ENCODE measurements at places on chromosomes 3 and 15.
A peak's percentile ranks its signal among the peaks of the same experiment; 100 is the strongest.

GRCh38 chr3:186529201-186529999 lies 14.8 kb downstream of the CRYGS start:
- DNase-seq = no peak

- no peak for DNase-seq
Observed at GRCh38 chr3:108018552-108018951, 72.3 kb downstream of the CD47 start.

GRCh38 chr3:100913870-100914648 lies 79.2 kb downstream of the ABI3BP start:
- no peak for DNase-seq

- DNase-seq = no peak
Observed at GRCh38 chr3:14857506-14857905, 38.7 kb downstream of the FGD5 start.

- DNase-seq = no peak
Observed at GRCh38 chr3:87949879-87950208, 109.0 kb downstream of the CGGBP1 start.

DNA sequence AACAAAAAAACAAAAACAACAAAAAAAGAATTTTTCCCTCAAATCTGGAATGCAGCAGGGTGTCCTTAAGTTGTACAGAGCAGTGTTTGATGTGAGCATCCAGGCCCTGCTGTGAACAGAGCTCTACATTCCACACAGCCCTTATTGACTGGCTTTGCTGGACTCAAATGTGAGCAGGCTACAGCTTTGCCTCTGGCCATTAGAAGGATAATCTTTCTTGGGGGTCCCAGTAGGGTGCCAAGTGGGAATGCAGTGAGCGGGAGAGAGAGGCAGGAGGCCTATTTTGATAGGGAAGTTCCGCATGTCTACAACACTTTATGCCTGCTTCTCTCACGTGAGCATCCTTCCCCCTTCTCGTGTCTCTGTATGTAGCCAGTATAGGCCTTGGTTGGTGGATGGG lies 34.4 kb upstream of the TPRG1 start:
- no peak for DNase-seq

GRCh38 chr3:168990621-168991020 lies 672.9 kb downstream of the MECOM start:
- DNase-seq = no peak

DNA sequence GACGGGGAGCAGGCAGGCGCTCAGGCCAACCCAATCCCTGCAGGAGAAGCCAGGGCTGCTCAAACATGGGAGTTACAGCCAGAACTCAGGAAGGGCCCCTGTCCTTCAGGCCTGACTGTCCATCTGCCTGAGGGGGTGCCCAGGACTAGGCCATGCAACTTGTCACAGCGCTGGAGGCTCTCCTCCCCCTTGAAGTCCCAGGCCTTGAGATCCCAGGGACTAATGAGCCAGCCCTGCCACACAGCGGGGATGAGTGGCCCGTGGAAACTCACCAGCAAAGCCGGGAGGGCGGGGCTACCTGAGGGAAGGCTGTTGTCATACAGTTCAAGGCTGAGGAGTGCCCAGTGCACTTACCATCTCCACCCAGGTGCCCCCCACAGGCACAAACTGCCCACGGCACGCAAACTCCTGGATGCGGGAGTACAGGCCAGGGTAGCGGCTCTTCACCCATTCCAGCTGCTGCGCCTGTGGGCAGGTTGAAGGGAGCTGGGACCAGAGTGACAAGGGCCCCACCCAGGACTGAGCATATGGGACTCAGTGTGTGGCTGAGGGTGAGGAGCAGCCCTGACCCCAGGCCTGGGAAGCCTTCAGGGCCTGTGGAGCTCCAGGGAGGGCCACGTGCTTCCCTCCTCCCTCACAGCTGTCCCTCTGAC lies 6.3 kb downstream of the MAN2C1 start:
- no peak for DNase-seq

- DNase-seq = no peak
Observed at GRCh38 chr15:85527895-85528294, 147.5 kb downstream of the AKAP13 start.

DNA sequence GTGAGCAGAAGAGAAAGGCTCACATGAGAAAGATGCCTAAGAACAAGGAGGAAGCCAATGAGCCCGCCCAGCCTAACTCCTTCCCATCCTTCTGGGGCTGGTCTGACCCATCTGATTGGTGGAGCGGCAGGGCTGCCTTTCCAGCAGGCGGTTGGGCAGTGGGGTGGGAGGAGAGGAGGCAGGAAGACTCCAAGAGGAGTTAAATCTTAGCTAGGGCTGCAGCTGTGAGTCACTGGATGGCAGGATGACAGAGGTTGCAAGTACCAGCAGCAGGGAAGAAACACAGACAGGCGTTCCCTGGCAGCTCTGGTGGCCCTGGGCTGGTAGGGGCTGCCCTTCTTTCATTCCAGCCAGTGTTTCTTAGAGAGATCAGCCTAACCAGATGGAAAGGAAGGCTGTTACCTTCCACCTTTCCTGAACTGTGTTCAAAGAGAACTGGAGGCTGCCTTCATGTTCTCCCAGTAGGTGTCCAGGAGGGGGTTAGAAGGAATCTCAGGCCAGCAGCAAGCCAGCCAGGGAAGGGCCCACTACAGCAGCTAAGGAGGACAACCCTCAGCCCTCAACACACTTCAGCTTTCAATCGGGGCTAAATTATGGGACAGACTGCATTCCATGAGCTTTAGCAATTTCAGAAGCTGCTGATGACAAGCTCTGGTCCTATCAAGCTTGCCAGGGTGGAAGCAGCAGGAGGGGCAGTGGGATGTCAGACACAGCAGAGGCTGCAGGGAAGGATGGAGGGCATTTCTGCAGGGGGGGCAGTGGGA lies 50.3 kb downstream of the CHSY1 start:
- no peak for DNase-seq

DNA sequence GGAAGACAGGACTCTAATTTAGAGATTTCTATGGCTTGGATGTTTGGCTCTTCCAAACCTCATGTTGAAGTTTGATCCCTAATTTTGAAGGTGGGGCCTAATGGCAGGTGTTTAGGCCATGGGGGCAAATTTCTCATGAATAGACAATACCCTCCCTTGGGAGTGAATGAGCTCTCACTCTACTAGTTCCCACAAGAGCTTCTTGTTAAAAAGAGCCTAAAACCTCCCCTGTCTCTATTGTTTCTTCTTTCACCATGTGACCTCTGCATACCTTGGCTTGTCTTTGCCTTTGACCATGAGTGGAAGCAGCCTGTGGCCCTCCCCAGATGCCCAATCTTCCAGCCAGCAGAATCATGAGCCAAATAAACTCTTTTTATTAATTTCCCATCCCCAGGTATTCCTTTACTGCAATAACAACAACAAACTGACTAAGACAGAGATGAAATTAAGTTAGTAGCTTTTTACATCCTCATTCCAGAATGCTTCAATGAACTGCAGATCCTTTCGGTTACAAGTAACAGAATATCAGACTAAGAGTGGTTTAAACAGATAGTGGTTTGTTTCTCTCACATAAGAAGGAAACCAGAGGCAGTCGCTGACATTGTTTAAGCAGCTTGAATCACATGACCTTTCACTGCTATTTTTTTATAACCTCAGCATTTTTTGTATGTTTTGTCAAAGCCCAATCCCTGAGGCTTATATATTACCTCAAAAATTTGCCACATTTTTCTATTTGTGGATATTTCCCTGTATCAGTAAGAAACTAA lies 1013.3 kb upstream of the SEMA6D start:
- no peak for DNase-seq

DNA sequence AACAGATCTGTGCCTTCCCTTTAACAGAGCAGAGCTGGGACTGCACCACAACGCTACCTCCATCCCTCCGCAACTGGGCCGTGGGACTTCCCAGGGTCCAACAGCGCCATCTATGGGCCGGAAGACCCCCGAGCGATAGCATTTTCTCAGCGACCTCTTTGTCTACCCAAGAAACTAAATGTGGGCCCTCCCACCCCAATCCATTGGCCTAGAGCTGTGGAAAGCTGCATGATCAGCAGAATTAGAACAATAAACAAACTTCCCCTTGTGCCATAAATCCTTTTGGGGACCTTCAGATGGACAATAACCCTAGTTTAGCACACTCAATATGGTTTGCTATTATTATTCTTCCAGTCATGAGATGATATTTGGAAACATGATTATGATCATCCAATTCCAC lies 74.8 kb upstream of the NTRK3 start:
- DNase-seq = peak; percentile 63

GRCh38 chr15:90232941-90233386 lies 777 bp downstream of the CIB1 start:
- DNase-seq = no peak

DNA sequence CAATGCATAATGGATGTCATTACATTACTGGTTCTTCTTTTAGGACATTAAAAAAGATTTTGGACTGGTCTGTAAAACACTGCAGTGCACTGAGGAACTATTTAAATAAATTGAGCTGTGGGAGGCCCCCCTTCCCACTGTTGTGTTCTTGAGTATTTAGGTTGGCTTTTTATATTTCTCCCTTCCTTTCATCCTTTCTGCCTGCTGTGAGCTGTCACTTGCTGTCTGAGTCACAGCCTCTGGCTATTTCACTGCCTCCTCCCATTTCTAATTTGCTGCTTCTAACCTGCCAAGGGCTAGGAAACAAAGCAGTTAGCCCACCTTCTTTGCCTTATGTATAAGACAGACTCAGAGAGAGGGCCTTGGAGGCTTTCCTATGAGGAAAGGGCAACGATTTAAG lies 89.0 kb upstream of the FNDC3B start:
- DNase-seq = no peak

DNA sequence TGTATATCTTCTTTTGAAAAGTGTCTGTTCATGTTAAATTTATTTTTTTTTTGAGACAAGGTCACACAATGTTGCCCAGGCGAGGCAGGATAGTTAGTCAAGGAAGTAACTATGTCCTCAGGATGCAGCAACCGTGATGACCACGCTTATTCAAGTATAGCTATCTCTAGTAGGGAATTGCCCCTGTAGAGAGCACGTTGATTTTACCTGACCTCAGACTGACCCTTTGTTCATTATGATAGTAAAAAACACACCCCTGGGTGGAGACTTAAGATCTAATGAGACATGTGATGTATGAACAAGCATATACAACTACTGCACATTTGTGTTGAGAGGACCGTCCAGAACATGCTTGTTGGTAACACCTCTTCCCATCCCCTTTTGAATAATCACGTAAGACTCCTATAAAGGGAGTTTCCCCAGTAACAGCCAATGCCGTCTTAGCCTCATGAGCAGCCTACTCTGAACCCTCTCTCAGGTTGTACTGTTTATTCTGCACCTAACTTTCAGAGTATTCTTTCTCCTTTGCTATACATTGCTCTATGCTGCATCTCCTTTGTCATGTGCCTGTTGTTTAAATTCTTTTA lies 32.9 kb downstream of the ZNF621 start:
- DNase-seq = peak; percentile 12

GRCh38 chr3:75334299-75334698 lies 329.8 kb upstream of the FRG2C start:
- no peak for DNase-seq

DNA sequence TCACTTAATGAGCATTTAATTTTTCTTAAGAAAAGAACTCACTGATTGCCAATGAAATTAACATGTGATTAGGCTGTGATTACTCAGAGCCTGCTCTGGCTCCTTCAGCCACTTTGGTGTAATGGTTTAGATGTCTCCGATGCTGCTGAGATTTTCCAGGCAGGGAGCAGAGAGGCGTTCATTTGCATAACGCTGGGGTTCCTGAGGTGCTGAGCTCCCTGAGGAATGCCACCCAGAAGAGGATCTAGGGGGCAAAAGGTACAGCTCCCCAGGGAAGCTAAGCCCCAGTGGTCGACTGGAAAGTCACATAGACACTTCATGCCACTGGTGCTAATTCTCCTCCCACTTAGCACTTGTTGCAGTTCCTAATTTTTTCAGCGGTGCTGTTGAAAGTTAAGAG lies 119.5 kb downstream of the USP13 start:
- DNase-seq = no peak

DNA sequence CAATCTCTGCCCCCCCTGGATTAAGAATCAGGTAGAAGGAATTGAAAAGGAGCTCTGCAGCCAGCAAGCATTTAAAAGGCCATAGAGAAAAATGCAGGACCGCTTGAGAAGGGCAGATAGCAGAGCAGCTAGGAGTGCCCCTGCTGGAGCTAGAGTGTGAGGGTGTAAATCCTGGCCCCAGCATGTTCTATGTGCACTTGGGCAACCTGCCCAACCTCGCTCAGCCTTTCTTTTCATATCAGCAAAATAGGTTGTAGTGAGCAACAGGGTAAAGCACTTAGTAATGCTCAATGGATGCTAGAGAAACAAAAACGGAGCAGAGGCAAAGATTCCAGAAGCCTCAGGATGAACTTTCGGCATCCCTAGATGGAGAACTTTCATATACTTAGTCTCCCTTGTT lies 25.0 kb upstream of the THBS1 start:
- no peak for DNase-seq

DNA sequence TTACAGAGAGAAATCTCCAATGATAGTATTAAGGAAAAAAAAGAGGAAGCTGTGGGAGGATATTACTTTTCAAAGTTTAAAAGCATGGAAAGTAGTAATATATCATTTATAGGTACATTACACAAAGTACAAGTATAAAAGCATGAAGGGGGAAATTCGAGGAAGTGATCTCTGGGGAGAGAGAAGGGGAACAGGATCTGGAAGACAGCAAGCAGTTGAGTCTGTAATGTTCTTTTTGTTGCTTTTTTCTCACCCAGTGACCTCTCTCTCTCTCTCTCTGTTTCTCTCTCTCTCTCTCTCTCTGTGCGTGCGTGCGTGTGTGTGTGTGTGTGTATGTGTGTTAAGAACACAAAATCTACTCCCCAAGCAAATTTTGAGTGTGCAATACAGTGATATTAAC lies 10.2 kb downstream of the C3orf20 start:
- no peak for DNase-seq

Measured in GM10248 (cell line).